Activated naive CD8-positive, alpha-beta T cell treated with anti-CD3 and anti-CD28 coated beads for 36 hours (primary cell): ENCODE measurements at places on chromosomes 2 and 18. TPM values are rescaled to one million over a fixed set of nuclear protein-coding genes. Genes with fewer than 3 reads are reported as not detected.

GRCh38 chr2:19352946-19353720 lies 5.3 kb downstream of the OSR1 start:
- H3K4me1 ChIP-seq: peaks cover 35% of the 10 kb centered on the region
- DNase-seq: no peak
- H3K27me3 ChIP-seq: peaks cover 94% of the 10 kb centered on the region
- H3K27ac ChIP-seq: no peak overlapping the region
- H3K36me3 ChIP-seq: no peaks in the 10 kb centered on the region
- no peak overlapping the region for H3K4me3 ChIP-seq

Gene CNTNAP5
- total RNA-seq: not detected

Gene ZSWIM2
- total RNA-seq: not detected

DNA sequence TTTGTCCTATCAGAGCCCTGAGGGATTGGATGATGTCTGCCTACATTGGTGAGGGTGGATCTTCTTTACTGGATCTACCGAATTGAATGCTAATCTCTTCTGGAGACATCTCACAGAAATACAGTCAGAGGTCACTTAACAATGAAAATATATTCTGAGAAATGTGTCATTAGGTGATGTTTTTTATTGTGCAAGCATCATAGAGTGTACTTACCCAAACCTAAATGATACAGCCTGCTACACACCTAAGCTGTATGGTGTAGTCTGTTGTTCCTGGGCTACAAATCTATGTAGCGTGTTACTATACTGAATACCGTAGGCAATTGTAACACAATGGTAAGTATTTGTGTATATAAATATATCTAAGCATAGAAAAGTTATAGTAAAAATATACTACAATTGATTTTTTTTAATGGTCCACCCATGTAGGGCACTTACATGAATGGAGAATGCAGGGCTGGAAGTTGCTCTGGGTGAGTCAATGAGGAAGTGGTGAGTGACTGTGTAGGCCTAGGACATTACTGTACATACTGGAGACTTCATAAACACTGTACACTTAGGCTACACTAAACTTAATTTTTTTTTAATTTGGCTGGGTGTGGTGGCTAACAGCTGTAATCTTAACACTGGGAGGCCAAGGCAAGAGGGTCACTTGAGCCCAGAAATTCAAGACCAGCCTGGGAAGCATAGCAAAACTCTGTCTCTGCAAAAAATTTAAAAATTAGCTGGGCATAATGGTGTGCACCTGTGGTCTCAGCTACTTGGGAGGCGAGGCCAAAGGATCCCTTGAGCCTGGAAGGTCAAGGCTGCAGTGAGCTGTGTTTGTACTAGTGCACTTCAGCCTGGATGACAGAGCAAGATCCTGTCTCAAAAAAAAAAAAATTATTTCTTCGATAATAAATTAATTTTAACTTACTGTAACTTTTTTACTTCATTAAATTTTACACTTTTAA lies 226.3 kb upstream of the UBE2E3 start:
- DNase-seq: no peak
- H3K27ac ChIP-seq: no peak overlapping the region
- no peaks in the 10 kb centered on the region for H3K4me1 ChIP-seq
- H3K27me3 ChIP-seq: no peaks in the 10 kb centered on the region
- no peaks in the 10 kb centered on the region for H3K36me3 ChIP-seq

GRCh38 chr2:128646091-128646490 lies 327.4 kb upstream of the HS6ST1 start:
- no peak overlapping the region for H3K4me3 ChIP-seq
- no peaks in the 10 kb centered on the region for H3K4me1 ChIP-seq
- H3K36me3 ChIP-seq: no peaks in the 10 kb centered on the region
- DNase-seq: no peak
- H3K27me3 ChIP-seq: no peaks in the 10 kb centered on the region

Gene COL4A4
- not detected for total RNA-seq

Gene ERBB4
- total RNA-seq: not detected

DNA sequence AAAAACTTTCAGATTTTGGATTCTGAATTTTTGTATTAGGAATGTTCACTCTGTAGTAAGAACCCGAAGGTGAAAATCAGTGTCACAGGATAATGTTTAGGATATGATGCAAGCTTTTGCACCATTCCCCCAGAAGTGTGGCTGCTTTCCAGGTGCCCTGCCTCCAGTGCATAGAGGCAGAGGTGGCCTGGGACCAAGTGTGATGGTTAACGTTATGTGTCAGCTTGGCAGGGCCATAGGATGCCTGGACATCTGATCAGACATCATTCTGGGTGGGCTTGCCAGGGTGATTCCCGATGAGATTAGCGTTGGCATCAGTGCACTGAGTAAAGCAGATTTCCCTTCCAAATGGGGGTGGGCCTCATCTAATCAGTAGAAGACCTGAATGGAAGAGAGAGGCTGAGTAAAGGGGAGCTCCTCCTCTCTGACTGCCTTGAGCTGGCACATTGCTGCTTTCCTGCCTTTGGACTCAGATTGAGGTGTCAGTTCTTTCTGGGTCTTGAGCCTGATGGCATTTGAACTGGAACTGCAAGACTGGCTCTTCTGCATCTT lies 177.4 kb upstream of the HS6ST1 start:
- H3K27me3 ChIP-seq: peaks cover 8% of the 10 kb centered on the region
- no peak overlapping the region for H3K27ac ChIP-seq
- DNase-seq: no peak
